Myocyte (in vitro differentiated cells): ENCODE measurements at places on chromosomes 12 and 14. TPM values are rescaled to one million over a fixed set of nuclear protein-coding genes. Genes with fewer than 3 reads are reported as not detected.

EML5 gene
- total RNA-seq: 0.10 TPM in 1 of 2 replicates, not detected in the other

DYRK2 gene
- 69.5 and 89.0 TPM in 2 replicates for total RNA-seq

CCDC198 gene
- total RNA-seq: not detected in 2 replicates

PTPRR gene
- 12.7 and 15.5 TPM in 2 replicates for total RNA-seq

DICER1 gene
- total RNA-seq: 46.2 and 47.6 TPM in 2 replicates

TMEM117 gene
- 23.4 and 25.6 TPM in 2 replicates for total RNA-seq

GPX2 gene
- not detected in 2 replicates for total RNA-seq

LRIG3 gene
- 14.4 and 19.1 TPM in 2 replicates for total RNA-seq

ALDH6A1 gene
- total RNA-seq: 14.9 and 16.8 TPM in 2 replicates

IL23A gene
- 0.51 TPM in 1 of 2 replicates, not detected in the other for total RNA-seq

VDR gene
- 17.6 and 22.1 TPM in 2 replicates for total RNA-seq

DEGS2 gene
- 0.11 and 0.16 TPM in 2 replicates for total RNA-seq

TAS2R46 gene
- 0.62 TPM in 1 of 2 replicates, not detected in the other for total RNA-seq

ACACB gene
- 8.7 and 10.5 TPM in 2 replicates for total RNA-seq

GYS2 gene
- not detected in 2 replicates for total RNA-seq
